Lung microvascular endothelial cell (primary cell): ENCODE measurements at places on chromosomes 4 and X. TPM values are rescaled to one million over a fixed set of nuclear protein-coding genes. Genes with fewer than 3 reads are reported as not detected.
A peak's percentile ranks its signal among the peaks of the same experiment; 100 is the strongest.

DNA sequence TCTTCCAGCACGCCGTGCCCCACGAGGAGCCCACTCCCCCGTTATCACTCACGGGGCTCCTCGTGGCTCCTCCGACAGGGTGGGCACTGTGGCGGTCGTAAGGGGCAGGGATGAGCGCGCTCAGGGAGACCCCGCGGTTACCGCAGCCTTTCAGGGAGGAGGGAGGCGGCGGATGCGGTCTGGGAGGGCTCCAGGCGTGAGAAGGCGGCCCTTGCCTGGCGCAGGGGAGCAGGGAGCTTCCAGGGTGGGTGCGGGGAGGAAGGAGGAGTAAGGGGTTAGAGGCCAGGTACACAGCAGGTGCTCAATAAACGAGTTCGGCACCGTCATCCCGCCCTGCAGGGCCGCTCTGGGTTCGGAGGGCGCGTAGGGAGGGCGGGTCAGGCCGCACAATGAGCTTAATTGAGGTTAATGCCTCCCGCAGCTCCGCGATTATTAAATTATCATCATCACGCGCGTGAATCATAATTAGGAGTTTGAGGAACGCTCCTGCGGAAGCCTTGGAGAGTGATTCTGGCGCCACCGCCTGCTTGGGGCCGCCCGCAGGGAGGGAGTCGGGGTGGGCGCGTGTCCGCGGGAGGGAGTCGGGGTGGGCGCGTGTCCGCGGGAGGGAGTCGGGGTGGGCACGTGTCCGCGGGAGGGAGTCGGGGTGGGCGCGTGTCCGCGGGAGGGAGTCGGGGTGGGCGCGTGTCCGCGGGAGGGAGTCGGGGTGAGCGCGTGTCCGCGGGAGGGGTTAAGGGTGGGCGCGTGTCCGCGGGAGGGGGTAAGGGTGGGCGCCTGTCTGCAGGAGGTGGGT lies 7.6 kb upstream of the NKX1-1 start:
- no peak for DNase-seq

- no peak for DNase-seq
Measured at GRCh38 chrX:145818186-145819113, 821 bp downstream of the SLITRK2 start.

The PRIMPOL gene
- 6.5 and 10.1 TPM in 2 replicates for total RNA-seq

The ARSH gene
- total RNA-seq = not detected in 2 replicates

- no peak for DNase-seq
Measured at GRCh38 chr4:80360084-80360483, 24.6 kb downstream of the CFAP299 start.

The SPANXN3 gene
- total RNA-seq = not detected in 2 replicates

GRCh38 chrX:39174772-39175417 lies 373.6 kb downstream of the MID1IP1 start:
- DNase-seq = no peak

DNA sequence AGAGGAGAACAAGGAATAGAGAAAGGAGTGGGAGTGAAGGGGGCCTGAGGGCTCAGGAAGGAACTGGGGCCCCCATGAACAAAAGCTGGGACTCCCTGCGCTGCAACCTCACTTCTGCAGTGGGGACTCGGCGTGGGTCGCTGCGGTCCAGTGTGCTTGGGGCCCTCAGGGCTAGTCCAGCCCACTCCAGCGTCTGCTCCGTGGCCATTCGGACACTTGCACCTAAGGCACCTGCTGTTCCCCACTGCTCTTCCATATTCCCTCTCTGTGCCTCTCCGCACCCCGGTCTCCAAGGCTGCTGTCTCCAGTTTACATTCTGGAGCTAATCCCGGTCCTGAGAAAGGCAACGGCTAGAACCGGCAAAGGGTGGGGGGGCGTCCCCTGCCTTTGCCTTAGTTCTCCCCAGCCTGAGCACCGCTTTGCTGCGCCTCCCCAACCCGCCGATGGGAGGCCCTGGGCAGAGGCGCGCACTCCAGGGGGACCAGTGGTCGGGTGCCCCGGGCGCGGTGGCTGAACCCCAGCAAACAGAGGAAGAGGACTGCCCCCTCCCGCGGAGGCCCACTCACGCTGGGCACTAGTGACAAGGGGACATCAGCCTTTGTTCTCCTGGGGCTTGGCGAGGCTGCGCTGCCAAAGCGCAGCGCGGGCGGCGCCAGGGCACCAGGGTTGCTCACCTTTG lies 327.7 kb upstream of the F9 start:
- DNase-seq = no peak

GRCh38 chrX:152989292-152989658 lies 4.6 kb downstream of the PNMA5 start:
- DNase-seq = peak; percentile 4

- no peak for DNase-seq
Measured at GRCh38 chr4:80507507-80507906, 172.0 kb downstream of the CFAP299 start.

DNA sequence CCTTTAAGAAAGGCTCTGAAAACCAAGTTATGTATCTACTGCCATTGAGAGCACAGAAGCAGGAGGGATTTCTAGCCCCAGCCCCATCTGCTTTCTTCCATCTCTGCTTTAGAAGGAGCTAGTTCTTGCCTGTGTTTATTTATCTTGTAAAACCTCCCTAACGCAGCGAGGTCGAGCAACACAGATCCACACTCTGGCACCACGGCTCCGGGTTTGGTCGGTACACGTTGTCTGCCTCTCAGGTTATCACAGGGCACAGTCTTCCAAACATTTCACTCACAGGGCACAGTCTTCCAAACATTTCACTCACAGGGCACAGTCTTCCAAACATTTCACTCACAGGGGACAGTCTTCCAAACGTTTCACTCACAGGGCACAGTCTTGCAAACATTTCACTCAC lies 69.7 kb upstream of the TLR3 start:
- no peak for DNase-seq

- peak; percentile 71 for DNase-seq
Measured at GRCh38 chr4:54999003-54999402, 126.4 kb downstream of the KDR start.

DNA sequence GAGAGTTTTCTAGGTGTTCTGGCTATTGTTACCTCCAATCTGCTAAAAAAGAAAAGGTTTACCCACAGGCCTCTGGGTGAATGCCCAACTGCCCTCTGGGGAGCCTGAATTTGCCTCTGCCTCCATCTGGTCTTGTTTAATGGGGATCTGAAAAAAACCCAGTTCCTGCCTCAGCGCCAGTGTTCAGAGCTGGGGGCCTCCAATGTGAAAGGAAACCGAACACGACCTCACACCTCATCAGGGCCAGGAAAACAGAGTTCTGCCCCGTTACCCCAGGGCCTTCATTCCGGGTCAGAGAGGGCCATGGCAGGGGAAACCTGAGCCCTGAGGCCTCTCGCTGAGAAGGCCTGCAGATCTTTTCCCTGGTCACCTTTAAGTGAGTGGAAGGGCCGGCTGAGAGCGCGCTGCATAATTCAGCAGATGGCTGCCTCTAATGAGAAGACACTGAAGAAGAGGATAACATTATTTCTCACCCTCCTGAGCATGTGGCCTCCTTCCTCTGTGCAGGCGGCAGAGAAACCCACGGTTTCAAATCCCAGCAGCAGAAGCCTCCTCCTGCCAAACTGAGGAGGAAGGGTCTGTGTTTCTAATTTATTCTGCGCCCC lies 6.8 kb downstream of the SEPTIN6 start:
- DNase-seq = peak; percentile 36
